WTC11 (cell line): ENCODE measurements at places on chromosomes 1 and 21. TPM values are rescaled to one million over a fixed set of nuclear protein-coding genes. Genes with fewer than 3 reads are reported as not detected.
A peak's percentile ranks its signal among the peaks of the same experiment; 100 is the strongest.

OR2L13 gene
- not detected in 3 replicates for total RNA-seq

GSTM5 gene
- total RNA-seq = 0.09 to 0.16 TPM (median 0.11 TPM) in 3 replicates

PPIAL4G gene
- total RNA-seq = not detected in 3 replicates

TMEM269 gene
- total RNA-seq = 0.57 to 0.85 TPM (median 0.73 TPM) in 3 replicates

B3GALT5 gene
- total RNA-seq = 25.8 to 33.3 TPM (median 32.4 TPM) in 3 replicates

PHLDA3 gene
- total RNA-seq = 53.9 to 95.1 TPM (median 59.7 TPM) in 3 replicates

REN gene
- total RNA-seq = not detected in 3 replicates

VHLL gene
- total RNA-seq = 0.39 TPM in 1 of 3 replicates, not detected in the others

DNA sequence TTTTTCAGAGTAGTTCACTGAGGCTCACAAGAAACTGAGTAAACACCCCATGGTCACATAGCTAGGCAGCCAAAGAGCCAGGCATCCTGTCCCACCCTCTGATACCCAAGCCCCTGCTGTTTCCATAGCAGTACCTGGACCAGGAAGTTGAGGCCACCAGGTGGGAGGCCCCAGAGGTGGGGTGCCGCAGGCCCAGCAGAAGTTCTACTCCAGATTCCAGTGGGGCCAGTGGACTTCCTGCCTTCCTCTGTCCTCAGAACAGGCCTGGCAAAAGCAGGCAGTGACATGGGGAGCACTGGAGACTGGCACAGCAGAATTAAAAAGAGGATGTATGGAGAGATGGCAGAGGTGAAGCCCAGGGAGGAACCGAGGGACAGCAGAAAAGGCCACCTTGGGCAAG is 19.0 kb downstream of the FOXO6 start:
- no peak for DNase-seq

DNA sequence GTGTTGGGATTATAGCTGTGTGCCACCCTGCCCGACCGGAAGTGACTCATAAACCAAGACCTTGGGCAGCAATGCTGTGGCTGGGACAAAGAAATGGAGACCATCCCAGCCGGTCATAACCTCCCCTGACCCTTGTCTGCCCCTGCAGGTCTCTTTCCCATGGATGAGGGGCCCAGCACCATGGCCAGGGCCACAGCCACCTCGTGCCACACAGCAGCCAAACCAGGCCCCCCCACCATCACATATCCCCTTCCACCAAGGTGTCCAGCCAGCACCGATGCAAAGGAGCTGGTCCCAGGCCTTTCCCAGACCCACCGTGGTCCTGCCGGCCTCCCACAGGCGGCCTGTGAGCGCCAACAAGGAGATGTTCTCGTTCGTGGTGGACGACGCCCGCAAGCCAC is 42.2 kb downstream of the FHAD1 start:
- no peak for DNase-seq

DNA sequence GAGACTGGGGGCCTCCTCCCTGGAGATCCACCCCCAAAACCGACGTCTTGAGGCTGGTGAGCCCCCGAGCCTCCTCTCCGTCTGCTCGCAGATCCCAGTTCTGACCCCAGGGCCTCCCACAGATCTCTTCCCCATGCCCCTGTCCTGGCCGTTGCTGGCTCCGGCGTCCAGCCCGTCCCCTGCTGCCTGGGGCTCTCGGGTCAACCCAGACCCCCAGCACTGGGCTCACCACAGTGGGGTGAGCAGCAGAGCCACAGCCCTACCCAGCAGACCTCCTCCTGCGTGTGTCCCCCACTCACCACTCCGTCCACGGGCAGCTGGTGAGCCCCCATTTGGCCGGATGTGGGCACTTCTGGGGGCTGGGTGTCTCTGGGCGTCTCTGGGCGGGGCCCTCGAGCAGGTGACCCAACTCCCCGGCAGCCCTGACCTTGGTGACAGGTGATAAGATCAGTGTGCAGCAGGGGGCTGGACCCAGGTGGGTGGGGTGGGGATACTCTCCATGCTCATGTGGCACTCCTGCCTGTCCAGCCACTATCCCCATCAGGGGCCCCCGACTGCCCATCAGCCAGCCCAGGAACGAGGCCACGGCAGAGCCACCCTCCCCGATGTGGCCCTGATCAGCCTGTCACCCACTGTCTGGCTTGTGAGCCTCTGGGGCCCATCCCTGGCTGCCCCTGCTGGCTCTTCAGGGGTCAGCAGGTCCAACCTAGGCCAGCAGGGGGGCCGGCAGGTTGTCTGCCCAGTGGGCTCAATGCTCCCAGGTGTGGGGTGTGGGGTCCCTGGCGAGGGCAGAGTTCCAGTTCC is 709 bp downstream of the TNFRSF14 start:
- DNase-seq = no peak

DNA sequence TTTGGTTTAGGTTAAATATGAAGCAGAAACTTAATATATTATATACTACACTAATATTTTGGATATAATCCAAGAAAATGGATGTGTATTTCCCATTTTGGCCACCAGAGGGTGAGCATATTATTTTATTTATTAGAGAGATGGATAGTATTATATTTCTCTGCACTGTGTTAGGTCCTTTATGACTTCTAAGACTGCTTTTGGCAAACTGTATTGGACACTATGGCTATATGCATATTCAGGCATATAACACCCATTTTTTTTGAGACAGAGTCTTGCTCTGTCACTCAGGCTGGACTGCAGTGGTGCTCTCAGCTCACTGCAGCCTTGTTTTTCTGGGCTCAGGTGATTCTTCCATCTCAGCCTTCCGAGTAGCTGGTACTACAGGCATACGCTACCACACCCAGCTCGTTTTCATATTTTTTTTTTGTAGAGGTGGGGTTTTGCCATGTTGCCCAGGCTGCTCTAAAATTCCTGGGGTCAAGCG is 17.8 kb upstream of the PGM1 start:
- DNase-seq = no peak

DNA sequence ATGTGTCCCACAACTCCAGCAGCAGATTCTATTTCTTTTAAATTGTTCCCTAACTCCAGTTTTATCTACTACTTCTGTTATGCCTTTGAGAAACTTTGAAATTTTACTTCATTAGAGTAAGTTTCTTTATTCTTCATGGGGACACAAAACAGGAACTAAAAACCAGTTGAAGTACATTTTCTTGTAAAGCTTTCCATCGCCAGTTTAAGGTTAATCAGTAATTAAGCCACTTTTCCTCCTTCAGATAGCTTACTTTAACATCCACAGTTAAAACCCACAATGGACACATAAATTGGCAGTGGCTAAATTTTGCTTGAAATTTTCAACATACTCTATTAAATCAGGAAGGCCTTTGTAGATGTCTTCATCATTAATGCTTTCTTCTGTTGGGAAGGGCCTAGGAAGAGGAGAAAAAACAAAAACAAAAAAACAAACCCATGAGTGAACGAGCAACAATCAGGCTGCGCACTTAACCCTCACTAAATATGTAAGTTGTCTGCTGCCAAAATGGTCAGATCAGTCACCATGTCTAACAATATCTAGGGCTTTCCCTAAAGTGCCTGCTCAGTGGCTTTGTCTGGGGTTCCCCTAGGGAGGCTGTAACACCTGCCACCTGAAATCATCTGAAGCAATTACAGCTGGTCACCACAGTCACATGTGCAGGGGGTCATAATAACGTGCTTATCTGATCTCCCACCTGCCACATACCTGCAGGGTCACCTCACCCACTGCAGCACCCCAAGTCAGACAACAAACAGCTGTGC is 187.9 kb downstream of the VAV3 start:
- DNase-seq = no peak

GRCh38 chr1:64683419-64683818 is 61.5 kb upstream of the RAVER2 start:
- no peak for DNase-seq

DNA sequence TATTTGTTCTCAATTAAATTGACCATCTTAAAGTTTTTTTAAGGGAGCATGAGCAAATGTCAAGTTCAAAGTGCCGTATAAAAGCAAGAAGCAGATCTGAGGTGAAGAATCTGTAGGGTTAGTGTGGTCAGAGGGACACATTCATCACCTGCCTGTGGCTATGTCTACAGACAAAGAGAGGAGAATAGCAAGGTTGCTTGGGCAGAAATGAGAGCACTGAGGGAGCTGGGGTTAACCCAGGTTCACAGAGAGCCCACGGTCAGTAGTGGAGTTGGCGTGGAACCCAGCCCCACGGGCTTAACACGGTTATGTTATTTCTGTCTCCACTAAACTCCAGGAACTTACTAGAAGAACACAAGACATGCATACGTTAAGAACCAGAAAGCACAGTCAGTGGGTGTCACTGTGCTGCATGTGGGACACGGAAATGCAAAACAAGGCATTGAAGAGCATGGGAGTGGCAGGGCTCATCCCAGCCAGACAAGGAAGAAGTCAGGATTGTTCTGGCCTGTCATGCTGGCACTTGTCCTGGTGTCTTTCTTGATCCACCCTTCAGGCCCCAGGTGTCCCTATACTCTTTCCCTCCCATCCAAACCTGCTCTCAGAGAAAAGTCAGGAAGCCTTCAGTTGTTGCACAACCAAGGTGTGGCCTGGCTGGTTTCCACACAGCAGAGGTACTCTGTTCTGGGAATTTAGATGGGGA is 95.5 kb upstream of the IVNS1ABP start:
- no peak for DNase-seq

DNA sequence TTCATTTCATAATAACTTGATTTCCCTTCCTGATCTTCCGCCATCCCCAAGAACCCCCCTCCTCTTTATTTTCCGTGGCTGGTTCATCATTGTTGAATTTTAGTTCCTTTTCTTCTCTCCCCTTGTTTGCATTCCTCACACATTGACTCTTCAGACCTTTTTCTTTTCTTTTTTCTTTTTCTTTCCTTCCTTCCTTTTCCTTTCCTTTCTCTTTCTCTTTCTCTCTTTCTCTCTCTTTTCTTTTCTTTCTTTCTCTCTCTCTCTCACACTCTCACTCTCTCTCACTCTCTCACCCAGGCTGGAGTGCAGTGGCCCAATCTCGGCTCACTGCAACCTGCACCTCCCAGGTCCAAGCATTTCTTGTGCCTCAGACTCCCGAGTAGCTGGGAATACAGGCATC is 231.3 kb downstream of the FMN2 start:
- no peak for DNase-seq

DNA sequence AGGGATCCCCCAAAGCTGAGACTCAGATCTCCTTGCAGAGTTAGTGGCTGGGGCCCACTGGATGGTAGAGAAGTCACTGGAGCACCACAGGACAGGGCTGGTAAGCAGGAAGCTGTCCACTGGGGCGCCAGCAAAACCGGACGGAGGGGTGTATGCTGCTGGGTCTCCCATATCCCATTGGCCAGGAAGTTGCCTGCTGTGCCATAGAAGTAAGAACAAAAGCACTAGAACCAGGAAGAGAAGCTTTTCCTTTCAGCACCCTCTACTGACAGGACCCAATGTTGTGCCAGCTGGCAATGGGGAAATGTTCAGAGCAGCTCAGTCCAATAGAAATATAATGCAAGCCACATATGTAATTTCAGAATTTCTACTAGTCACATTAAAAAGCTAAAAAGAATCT is 146.6 kb downstream of the SPATA46 start:
- DNase-seq = peak; percentile 57

- DNase-seq = no peak
These were observed 48.1 kb downstream of the SPATA46 start for GRCh38 chr1:162328512-162328911.
